HCEC 1CT (cell line): ENCODE measurements at places on chromosomes 3 and 15.
A peak's percentile ranks its signal among the peaks of the same experiment; 100 is the strongest.

GRCh38 chr3:53888232-53888631 is 3.4 kb downstream of the SELENOK start:
- DNase-seq, result no peak

GRCh38 chr15:91947683-91948608 is 94.4 kb downstream of the SLCO3A1 start:
- DNase-seq, result peak; percentile 35

DNA sequence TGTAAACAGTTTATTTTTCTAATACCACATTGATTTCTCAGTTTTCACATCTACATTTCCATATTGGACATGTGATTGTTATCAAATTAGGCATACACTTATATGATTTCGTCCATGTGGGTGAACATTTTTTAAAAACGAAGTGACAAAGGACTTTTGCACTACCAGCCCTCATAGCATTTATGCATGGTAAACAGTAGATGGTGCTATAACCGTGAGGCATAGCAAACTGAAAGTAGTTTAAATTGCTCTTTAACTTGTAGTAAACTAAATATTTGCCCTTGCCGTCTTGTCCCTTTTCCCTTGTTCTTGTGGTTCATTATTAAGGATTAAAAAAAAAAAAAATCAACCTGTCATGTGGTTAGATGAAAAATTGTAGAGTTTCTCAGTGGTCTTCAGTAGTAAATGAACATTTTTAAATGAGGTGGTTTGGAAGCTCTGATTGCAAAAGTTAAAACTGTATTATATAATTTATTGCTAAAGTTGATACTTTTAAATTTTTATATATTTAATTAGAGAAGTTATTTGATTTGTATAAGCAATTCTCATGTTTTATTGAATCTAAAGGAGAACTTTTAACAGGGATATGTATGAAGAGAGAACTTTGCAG is 24.0 kb downstream of the STX19 start:
- DNase-seq, result peak; percentile 68

DNA sequence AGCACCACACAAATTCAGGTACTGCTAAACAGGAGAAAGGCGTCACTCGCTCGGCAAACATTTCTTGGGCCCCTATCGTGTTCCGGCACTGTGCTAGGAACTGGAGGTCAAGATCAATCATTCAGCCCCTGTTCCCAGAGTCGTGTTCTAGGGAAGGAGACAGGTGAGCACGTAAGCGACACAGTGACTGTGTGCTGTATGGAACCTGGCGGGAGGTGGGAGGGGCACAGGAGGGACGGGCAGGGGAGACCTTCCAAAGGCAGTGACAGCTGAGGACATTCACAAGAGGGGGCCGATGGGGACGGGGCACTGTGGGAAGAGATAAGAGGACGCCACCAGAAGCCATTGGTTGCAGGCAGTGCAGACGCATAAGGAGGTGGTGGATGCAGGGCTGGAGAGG is 32.2 kb downstream of the BDH1 start:
- no peak for DNase-seq

- no peak for DNase-seq
Observed at GRCh38 chr15:101664303-101664913, 12.2 kb upstream of the TM2D3 start.

GRCh38 chr3:69236812-69237707 is 114.7 kb upstream of the LMOD3 start:
- DNase-seq, result no peak

GRCh38 chr3:23474580-23475357 is 271.6 kb downstream of the UBE2E2 start:
- DNase-seq, result no peak

DNA sequence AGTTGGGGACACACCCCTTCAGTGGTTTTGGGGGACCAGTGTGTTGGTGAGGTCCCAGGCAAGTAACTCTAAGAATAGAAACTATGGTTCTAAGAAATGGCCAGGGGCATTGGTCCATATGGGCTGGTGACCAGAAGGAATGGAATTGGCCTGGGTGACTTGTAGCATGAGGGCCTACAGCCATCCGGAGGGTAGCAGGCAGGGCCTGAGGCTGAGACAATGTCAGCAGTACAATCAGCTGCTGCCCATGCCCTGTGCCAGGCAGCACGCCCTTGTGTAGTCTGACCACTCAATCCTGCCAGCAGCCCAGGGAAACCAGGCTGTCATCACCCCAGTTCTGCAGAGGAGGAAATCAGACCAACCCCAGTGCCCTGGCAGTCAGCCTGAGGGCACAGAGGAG is 100.6 kb downstream of the DNAJB8 start:
- no peak for DNase-seq

DNA sequence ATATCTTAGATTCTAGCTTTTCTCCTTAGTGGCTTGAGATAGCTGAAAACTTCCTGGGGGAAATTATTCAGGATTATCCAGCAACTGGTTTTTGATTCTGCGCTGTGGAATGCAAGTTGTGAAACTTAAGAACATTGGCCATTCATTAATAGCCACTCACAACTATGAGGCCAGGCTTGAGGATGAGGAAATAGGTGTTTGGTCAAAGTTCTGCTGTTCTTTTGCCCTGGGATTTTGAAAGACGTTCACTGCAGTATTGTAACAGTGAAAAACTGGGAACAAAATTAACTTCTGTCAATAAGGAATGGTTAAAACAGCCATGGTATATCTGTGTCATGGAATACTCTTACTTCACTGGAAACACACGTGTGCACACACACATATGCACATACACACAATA is 44.1 kb downstream of the CTXND1 start:
- DNase-seq, result peak; percentile 15

DNA sequence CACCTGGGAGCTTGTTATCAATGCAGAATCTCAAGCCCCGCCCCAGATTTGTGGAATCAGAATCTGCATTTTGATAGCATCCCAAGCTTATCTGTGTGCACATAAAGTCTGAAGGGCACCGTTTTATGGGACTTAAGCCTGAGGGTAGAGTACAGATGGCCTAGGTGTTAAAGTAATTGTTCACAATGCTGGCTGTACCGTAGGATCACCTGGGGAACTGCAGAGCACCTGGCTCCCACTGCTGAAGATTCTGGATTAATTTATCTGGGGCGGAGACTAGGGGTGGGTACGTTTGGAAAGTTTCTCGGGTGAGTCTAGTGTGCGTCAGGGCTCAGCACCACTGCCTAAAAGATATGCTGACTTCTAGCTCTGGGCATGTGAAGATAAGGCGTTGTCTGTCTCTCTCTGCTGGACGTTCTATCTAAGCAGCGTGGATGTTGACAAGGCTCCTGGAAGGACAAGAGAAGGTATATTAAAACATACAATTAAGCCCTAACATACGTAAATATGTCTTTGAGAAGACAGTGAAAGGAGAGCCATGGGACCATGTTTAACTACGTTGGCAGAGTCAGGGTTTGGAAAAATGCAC is 63.2 kb upstream of the RASGRP1 start:
- DNase-seq, result no peak
